ENCODE measurements at places on chromosomes 11 and 22. TPM values are rescaled to one million over a fixed set of nuclear protein-coding genes. Genes with fewer than 3 reads are reported as not detected.

DNA sequence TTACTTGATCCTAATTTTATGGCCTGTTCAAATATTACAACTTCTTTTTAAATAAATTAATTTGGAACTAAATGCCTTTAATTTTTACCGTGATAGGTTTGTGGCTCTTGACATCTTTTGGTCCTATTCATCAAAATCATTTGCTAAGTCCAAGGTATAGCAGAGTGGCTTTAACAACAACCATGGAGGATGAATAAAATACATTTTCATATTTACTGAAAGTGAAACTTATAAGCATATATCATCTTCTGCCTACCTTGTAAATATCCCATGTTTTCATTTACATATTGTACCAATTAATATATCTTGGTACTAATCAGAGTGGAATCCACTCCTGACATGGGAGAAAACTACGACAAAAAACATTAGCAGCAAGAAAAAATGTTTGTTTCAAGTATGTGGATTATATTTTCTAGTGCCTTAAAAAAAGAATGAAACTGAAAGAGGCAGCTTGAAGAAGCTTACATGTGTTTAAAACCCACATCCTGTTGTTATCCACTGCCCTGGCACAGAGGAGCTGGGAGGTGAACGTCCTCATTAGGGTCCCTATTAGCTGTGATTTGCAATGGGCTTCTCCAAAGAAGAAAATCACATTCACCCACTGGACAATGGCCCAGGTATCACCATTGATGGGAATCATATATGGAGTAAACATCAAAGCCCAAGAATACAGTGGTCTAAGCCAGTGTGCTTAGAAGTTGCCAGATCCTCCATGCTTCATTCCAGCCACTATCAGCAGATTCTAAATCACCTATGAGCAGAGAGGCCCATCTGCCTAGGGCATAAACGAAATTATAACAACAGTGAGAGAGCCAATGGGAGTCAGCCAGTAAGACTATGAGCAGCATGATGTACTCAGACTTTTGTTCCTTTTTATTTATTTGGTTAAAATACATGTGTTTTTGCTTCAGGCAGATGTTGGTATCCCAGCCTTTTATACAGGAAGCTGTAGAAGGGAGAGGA lies 84.7 kb downstream of the MAML2 start:
- DNase-seq, result no peak

DNA sequence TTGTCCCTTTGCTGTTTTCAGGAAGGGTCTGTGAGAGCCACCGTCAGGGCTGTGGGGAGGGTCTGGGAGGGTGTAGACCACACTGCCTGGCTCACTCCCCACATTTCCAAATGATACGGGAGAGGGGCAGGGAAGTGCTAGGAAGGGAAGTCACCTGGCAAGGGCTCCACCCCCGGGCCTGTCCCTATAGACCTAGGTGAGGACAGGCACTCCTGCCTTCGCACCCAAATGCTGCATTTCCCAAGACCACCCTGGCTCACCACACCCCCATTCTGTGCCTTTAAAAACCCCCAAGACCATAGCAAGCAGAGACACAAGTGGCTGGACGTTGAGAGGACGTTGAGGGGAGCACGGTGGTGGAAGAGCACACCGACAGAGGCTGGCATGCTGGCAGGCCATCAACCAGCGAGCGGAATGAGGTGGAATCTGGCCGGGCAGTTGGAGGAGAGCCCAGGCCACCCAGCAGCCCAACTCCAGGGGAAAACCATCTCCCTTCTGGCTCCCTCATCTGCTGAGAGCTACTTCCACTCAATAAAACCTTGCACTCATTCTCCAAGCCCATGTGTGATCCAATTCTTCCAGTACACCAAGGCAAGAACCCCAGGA lies 45.7 kb downstream of the GNB1L start:
- DNase-seq, result no peak

- DNase-seq, result no peak
These were observed 4.7 kb downstream of the SYT7 start for GRCh38 chr11:61575886-61576861.

Gene E2F8
- total RNA-seq, result 0.39 TPM

GRCh38 chr22:46931881-46932280 lies 169.4 kb downstream of the TBC1D22A start:
- DNase-seq, result no peak

Gene MTCH2
- 99.1 TPM for total RNA-seq

DNA sequence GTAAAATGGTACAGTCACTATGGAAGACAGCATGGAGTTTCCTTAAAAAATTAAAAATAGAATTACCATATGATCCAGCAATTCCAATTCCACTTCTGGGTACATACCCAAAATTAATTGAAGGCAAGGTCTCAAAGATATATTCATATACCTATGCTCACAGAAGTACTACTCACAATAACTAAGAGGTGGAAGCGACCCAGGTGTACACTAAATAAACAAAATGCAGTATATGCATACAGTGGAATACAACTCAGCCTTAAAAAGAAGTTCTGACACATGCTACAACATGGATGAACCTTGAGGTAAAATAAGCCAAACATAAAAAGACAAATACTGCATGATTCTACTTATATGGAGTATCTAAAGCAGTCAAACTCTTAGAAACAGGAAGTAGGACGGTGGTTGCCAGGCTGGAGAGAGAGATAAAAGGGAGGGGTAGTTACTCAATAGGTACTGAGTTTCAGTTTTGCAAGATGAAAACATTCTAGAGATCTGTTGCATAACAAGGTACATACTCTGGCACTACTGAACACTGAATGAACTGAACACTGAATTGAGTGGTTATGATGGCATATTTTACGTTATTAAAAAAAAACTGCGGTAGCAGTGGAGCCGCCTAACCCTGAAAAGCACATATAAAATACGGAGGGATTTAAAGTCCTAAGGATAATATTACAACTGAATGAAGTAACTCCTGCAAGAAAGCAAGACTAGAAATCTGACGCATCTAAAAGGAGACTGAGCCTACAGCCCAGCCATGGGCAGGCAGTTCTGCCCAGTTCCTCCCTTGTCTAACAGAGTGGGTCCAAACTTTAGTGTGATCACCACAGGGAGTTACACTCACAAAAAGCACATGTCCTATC lies 12.8 kb downstream of the DGCR2 start:
- DNase-seq, result peak; percentile 74

Gene MRPL48
- 16.0 TPM for total RNA-seq

GRCh38 chr11:20113149-20113438 lies 47.2 kb downstream of the DBX1 start:
- DNase-seq, result no peak

GRCh38 chr11:69170704-69171103 lies 15.0 kb downstream of the SMIM38 start:
- DNase-seq, result no peak

GRCh38 chr22:21816787-21817496 lies 50.5 kb downstream of the MAPK1 start:
- DNase-seq, result no peak

DNA sequence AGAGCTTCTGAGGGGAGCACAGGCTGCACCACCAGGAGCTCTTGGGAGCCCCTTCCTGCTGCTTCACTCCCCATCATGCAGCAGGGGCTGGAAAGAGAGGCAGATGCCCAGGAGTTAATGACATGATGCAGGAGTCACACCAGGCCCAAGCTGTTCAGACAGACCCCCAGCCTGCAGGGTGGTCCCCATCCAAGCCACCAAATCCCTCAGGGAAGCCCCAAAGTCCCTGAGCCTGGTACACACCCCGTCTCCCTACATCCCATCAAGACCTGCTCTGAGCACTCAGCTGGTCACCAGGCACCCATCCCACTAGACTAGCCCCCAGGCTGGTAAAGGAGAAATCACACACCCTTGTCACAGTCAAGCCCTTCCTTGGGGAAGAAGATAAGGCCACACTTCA lies 11.3 kb downstream of the CYB561A3 start:
- DNase-seq, result no peak

DNA sequence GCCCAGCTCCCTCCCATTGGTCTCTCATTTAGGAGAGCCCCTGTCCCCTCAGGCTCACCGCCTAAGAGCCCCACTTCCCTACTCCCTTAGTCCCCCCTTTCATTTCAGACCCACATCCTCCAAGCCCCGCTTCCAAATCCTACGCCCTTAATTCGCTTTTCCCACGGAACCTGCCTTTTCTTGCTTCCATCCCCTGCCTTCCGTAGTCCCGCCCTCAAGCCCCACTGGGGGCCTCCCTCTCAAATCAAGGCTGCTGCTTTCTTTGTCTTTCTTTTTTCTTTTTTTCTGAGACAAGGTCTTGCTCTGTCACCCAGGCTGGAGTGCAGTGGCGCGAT lies 396 bp downstream of the CCDC157 start:
- DNase-seq, result no peak

DNA sequence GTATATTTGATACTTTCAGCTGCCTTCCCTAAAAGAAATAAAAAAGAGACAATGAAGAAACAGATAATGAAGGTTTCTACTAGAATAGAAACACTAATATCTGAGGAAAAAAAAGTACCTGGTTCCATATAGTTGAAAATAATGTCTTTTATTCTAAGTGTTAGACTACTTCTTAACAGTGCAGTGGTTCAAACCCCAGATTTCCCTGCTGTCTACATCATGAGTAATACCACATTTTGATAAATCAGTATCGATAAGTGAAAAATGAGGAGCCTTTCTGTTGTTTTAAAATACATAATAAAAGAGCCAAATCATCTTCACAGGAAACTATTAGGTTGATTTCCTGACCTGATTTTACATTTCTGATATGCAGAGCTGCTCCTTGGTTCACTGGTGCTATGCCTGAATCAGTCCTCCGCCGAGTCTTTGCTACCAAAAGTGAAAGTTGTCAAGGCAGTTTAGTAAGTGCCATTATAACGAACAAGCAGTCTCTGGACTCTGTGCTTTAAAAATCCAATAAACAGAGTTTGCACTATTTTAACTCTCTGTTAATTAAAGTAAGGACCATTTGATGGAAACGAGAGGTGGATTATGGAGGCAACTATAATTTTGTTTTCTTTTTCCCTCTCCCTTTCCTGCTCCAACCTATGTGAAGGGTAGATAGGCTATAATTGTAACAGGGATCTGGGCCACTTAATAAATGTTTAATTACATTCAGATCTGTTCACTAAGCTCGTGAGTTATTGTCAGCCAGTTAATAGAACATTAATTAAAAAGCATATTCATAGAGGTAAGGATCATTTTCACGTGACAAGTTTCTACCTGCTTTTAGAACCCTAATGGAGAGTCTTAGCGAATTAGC lies 724.5 kb upstream of the RAG2 start:
- no peak for DNase-seq

DNA sequence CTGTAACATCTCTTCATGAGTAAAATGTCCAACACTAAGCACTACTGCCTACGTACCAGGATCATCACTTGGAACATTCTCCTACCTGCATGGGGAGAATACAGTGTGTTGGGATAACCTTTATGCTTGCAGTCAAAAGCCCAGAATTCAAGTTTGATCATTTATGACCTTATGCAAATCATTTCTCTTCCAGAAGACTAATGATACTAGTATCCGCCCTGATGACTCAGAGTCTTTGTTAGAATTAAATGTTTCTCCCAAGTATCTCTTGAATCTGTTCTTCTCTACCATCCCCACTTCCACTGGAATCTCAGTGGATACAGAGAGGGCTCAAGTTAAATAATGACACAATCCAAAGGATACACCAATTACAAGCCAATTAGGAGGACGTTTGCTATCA lies 12.4 kb downstream of the MAJIN start:
- no peak for DNase-seq

- no peak for DNase-seq
These were observed 32.2 kb upstream of the CHRNA10 start for GRCh38 chr11:3703383-3703782.

Gene POU2AF1
- not detected for total RNA-seq

Gene ADM2
- total RNA-seq, result not detected

- no peak for DNase-seq
These were observed 6.0 kb upstream of the CARD10 start for GRCh38 chr22:37525073-37525745.

GRCh38 chr22:30191040-30191701 lies 55.4 kb downstream of the LIF start:
- no peak for DNase-seq

GRCh38 chr22:24584871-24585411 lies 7.9 kb downstream of the LRRC75B start:
- no peak for DNase-seq

GRCh38 chr11:117144477-117145392 lies 648 bp downstream of the PAFAH1B2 start:
- DNase-seq, result peak; percentile 53

Gene IRF7
- total RNA-seq, result 33.5 TPM

GRCh38 chr22:37218771-37219411 lies 6.6 kb upstream of the SSTR3 start:
- DNase-seq, result no peak

- DNase-seq, result no peak
These were observed 72.6 kb upstream of the PARVG start for GRCh38 chr22:44108076-44108475.

DNA sequence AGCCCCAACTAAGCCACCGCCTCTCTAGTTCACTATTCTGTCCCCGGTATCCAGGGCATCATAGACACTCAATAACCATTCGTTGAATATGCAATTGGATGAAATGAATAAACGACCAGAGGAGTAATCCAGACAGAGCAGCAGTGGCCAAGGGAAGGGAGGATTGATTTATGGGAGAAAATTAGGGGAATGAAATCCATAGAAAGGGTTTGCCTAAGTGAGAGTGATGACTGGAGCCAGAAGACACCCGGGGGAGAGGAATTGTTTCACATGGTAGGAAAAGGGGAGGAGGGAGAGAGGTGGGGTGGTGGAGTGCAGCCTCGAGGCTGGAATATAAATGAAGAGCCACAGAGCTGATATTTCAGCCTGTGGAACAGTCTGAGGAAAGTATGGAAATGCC lies 168.2 kb downstream of the COMMD9 start:
- DNase-seq, result no peak

DNA sequence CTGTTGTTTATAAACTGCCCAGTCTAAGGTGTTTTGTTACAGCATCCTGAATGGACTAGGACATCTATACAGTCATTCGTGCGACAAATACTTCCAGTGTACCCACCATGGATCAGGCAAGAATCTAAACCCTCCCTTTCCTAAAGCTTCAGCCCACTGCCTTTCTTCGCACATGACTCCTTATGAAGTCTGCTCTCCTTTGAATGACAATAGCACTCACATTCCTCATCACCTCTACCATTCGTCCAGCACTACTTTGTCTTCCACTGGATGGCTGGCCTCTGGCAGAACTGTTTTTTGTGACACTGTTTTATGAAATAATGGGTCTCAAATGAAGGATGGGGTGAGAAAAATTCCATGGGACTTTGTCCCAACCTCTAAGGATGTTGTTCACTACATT lies 89.8 kb upstream of the LIN7C start:
- DNase-seq, result no peak

Gene CTSW
- total RNA-seq, result 0.49 TPM
